Amniotic stem cell (primary cell): ENCODE measurements at places on chromosomes 2 and 18.

GRCh38 chr2:56540916-56541315 lies 357.1 kb downstream of the CCDC85A start:
- no peak for DNase-seq

DNA sequence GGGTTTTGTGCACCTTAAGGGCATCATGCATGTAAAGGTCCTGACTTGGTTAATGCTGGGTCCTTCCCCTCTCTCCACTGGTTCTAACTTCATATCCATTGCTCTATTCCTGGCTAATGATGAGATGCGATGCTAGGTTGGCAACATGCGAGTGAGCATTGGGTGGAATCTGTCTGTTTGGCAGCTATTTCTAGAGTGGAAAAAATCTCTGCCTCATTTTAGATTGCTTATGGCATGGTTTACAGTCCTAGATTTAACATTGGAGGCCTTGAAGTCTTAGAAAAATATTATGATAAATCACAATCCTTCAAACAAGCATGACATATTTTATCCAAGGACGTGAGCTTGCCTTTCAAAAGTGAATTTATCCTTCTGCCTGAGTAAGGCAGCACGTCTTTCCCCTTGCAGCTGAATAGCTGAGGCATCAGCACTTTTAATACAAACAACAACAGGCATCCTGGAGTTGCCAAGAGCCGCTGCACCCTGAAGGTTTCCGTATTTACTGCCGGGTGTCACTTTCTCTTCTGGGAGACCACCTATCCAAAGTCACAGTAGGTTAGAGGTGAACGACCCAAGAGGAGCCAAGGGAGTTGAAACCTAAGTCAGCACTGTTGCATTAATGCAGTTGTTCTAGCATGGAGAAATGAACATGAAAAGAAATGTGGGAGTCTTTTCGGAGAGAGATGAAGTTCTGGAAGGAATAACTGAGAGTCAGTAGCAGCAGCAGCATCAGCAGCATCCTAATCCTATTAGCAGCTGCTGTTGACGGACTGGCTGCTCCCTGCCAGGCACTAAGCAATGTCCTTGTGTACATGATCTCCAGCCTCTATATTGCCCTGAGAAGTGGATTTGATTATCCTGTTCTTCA lies 78.4 kb downstream of the MAPK4 start:
- no peak for DNase-seq

DNA sequence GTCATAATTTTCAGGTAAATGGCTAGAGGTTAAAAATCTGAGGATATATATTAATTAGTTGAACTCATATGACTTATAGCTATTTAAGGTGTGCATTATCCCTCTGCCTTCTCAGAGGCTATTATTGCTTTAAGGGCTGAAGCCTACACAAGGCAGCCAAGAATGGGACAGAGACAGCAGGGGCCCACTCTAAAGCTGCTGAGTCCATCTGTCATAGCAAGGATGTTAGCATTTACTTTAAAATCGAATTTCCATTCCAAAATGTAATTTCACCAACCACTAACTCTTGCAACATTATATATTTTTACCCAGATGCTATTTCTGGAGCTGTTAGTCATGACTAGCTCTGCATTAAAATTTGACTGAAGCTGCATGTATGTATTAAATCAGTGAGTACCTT lies 236.3 kb upstream of the FSIP2 start:
- no peak for DNase-seq

DNA sequence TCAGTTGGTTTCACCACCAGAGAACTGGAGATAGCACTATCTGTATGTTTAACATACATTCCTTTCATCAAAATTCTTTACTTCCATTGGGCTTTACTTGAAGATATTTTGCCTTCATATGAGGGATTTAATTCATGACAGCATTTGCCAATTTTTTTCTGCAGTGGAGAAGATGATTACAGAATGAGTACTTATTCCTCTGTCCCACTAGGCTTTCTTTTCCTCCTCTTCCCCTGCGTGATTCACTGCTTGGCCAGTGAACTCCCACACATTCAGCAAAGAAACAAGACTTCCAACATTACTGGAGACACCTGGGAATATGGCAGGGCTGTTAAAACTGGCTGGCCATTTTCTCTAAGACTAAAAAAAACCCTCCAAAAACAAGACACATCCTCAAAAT lies 425.8 kb upstream of the KCNH7 start:
- DNase-seq: no peak

- DNase-seq: no peak
Observed at GRCh38 chr2:198807131-198807530, 650.6 kb downstream of the SATB2 start.

GRCh38 chr2:177649568-177650518 lies 257.3 kb downstream of the AGPS start:
- DNase-seq: no peak

- no peak for DNase-seq
Observed at GRCh38 chr2:16119741-16120140, 179.4 kb downstream of the MYCN start.
